ENCODE measurements at places on chromosomes 1 and 21.

DNA sequence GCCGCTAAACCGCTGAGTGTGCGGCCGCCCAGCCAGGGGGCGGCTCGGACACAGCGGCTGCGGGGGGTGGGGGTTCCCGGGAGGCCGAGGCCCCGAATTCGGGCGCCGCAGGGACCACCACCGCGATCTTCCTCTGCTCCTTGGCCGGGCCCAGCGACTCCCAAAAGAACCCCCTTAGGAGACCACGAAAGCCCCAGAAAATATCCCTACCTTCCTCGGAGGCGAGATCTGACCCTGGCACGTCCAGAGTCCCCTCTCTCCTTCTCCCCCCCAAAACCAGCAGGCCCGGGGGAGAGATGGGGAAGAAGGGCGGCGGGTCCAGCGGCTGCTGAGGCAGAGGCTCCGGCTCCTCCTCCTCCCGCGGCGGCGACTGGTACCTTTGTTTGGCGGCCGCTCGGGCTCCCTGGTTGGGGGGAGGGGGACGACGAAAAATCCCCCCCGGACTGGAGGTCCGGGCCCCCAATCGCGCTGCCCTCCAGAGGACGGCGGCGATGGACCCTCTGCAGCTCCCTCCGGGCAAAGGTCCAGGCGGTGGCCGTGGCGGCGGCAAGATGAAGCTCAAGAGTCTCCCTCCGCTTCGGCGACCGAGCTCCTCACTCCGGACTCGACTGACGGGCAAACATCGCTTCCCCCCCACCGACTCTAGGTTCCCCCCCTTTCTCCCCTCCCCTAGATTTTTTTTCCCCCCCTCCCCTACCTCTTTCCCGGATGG lies at the start of gene ARID4B:
TSS of gene ARID4B (minus strand) at position 621 of the 712 bp plus-strand sequence. CDS start 1,260 bp downstream, outside the sequence.
- no peak for DNase-seq

- peak; percentile 24 for DNase-seq
Measured at GRCh38 chr1:167059045-167059808, 30.9 kb downstream of the GPA33 start.

DNA sequence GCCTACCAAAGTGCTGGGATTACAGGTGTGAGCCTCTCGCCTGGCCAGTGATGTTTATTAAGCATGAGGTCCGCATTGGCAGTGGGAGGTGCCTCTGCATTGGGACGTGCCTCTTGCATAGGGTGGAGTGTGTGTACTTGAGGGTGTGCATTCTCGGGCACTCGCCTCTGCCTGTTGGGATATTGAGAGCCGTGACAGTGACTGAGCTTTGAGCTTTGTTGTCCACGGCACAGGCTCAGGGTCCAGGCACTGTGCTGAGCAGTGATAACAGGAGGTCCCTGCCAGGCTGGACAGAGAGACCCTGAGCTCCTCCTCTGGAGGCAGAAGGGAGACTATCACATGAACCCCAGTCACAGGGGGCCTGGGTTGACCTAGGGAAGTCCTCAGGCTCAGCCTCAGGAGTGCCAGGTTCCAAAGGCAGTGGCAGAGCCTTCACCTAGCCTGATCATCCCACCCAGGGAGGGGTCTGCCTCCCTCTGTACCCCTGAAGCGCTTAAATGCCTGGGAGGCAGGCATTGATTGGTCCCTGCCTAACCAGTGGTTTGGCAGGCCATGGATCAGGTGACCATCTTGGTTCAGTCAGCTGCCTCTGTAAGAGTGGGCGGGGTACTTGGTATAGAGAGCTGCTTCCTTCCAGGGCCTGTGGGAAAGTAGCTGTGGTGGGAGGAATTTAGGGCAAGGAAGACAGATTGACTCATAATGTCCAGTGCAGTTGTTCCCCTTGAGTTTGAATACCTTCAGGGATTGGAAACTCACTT lies 213.8 kb upstream of the TMEM51 start:
- DNase-seq = no peak

DNA sequence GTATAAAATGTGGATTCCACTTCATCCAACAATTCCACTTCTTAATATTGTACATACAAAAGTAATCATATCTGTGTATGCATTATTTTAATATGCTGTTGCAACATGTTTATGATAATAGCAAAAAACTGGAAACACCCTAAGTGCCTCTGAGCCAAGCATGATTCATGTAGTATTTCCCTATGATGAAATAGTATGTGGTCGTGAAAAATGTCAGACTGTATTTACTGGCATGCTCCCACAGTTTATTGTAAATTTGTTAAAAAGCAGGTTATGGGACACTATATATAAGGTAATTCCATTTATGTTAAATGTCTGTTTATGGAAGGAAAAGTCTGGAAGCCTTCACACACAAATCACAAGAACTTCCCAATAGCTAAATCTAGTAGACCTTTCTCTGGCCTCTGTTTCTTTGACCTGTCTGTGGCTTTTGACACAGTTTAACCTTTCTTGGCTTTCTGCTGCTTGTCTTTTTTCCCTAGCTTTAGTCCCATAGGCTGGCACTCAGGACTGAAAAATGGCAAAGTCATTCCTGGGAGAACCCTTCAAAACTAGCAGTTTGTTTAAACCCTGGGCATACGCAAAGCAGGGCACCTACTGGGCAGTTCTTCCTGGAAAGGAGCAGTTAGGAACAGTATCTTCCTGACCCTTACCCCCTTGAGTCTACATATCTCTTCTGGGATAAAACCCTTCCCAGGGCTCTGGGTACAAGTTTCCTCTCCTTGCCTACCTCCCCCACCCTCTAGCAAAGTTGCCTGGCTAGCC lies 65.4 kb upstream of the ARTN start:
- no peak for DNase-seq

DNA sequence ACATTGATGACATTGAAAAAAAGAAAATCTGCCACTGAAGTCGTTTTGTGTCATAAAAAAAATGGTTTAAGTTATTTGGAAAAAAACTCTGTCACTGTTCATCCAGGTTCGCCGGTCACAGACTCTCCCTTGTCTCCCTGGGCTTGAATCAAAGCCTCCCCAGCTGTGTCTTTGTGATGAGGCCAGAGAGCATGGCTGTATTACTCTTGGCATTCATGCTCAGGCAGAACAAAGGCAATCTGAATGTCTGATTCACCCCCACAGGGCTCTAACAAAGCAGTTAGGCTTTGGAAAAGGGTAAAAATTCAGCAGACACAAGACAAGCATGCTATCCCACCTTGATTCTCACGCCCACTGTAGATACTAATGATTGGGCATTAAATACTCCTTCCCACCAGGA lies 304.3 kb upstream of the PLD5 start:
- DNase-seq = no peak

DNA sequence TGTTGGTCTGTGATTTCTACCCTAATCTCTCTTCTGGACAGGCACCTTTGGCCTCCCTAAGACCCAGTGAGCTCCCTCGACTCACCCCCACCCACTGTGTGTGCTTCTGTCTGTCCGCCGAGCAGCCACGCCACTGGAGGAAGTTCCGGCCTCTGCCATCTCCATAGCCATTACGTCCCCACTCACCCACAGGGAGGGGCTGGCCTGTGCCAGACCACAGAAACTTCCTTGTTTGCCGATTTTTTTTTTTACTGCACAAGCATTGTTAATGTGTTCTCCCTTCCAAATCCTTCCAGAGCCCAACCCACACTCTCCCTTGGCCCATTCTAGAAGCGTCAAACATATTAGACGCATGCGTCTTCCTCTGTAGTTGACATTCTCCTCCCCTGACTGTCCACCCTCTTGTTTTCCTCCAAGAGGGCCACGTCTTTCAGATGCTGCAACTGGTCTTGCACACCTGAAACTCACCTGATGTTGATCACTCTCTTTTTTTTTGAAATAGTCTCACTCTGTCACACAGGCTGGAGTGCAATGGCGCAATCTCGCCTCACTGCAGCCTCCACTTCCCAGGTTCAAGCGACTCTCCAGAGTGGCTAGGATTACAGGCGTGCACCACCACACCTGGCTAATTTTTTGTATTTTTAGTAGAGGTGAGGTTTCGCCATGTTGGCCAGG lies 72.3 kb downstream of the EVA1C start:
- no peak for DNase-seq

DNA sequence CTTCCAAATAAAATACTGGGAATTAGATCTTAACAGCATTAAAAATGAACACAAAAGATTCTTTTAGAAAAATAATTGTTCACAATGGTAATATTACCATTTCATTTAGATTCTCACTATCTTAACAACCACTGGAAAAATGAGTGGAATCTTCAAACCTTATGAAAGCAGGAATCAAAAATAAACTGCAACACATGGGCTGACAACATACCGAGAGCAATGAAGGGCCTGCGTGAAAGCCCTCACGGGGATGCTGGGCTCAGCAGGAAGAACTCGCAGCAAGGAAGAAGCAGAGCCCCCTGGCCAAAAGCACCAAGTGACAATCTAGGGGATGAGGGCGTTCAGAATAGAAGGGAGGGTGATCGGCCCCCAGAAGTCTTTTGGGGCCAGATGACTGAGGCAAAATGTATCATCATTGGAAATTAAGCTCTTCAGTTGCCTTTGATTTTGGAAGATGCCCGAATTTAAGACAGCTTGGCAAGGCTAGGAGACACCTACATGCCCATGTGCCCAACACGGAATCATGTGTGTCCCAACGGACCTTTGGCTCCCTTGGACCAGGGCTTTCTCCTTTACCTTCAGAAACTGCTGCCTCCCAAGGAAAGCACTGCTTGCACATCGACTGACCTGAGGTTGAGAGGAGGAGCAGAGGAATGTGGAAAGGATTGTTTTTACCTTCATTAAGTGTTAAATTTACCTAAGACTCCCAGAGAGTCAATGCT lies 103.9 kb downstream of the TGFBR3 start:
- no peak for DNase-seq

Data from fibroblast of skin of left quadriceps (primary cell).